ENCODE measurements at places on chromosomes 5 and 9.

DNA sequence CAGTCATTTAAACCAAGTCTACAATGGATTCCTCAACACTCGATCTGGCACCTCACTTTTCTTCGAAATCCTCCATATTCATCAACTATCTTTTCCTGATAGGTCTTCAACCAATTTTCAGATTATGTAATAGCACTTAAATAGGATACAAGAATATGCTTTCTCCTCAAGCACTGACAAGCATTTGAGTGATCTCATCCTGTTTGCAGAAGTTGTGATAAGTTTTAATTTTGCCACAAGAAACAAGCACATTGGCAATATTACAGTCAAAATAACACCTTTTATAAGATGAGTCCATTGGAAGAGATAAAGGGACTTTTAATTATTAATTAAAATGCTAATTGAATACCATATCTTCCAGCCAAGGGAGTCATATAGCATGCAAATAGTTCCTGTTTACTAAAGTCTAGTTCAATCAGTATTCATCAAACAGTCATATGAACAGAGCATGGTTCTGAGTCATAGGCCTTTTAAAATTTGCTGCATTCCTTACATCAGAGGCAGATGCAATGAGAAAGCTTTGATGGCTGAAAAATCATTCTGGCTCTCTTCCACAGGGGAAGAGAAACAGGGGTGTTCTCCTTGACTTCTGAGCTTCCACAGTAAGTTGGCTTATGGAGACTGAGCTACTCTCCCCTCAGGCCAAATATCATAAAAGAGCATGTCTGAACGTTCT, 32.7 kb upstream of the ZCCHC9 start:
- peak; percentile 86 for DNase-seq

DNA sequence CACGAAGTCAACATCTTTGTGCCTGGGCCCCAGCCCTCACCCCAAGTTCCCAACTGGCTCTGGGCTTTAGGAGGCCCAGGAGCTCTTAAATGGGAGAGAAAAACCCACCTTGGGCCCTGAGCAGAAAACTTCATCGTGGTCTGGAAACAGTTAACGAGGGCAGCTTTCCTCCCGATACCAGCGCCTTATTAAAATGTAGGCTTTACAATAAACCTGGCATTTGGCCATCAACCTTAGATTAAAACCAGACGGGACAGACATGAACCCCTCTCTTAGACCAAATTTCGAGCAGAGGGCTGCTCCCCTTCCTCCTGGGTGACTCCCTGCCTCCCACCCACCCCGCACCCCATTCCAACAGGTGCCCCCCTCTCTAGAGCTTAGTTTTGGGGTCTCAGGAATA, 39.4 kb downstream of the PRRX2 start:
- no peak for DNase-seq

DNA sequence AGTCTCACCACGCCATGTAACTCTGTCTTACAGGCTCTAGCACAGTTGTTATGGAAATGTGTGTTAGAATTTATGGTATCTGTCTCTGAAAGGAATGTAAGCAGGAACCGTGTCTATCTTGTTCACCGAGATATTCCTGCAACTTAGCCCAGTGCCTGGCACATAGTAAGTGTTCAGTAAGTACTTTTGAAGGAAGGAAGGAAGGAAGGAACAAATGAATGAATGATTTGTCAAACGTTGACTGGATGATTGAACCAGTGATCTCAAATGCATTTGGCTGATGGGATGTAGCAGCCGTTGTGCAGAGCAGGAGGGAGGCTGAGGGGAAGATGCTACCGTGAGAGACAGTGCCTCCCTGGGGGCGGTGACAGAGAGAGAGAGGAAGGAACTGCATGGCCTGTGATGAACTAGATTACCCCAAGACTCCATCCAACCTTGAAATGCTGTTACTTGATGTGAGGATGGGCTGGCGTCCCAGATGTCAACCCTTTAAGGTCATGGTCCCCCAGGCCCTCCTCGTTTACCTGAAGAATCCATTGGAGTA, 47.5 kb upstream of the PPARGC1B start:
- DNase-seq, result no peak

DNA sequence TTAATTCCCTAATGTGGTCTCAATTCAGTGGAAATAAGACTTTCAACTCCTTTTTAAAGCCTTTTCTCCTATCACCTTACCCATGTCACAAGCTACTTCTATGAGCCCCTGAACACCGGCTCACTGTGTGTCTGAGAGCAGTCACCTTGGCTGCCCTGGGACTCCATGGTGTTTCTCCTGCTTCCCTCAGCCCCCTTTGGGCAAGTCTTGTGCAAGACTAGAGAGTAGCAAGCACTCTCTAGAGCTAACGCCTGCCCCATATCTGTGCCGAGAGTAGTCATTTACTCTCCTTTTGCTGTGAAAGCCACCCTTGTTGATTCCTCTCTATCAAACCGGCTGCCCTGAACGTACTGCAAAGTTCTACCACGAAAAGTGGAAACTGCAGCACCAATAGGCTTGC, 77.9 kb upstream of the DAB2 start:
- no peak for DNase-seq

DNA sequence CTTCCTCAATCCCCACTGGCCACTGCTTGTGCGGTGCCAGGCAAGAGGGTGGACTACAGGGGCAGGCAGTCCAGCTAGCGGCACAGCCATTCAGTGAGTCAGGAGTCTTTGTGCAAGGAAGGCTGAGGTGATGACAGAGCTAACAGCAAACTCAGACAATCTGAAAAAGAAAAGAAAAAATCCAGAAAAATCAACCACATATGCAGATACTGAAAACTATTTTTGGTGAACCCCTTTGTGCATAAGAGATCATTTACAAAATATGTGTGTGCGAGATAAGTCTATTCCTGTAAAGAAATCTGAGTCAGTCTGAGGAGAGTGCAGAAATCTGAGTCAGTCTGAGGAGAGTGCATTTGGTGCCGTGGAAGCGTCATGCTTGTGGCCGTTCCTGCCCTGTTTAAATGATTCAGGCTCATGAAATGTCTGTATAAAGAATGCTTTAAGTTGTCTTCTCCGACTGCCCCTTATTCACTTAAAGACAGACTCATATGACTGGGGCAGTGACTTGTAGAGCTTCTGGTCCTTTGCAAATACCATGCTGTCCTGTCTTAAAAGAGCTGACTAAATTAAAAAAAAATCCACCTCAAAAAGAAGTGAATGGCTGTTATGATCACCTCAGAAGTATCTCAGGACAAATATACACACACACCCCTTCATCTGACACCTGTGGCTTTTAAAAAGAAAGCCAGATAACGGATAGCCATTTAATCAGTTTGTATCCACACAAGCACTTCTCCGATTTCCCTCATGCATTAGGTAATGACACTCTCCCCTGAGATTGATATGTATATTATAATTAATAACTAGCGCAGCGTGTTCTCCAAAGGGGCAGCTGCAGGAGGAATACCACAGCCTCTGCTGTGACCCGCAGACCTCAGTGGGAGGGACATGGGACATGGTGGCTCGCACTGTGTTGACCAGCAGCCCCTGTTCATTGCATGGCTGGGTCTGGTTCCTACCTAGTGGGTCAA, 47.3 kb downstream of the TRIO start:
- DNase-seq, result peak; percentile 97

GRCh38 chr9:124084087-124084486, 72.5 kb downstream of the LHX2 start:
- DNase-seq, result no peak

- DNase-seq, result peak; percentile 69
Observed at GRCh38 chr5:109584986-109585599, 104.6 kb upstream of the MAN2A1 start.

DNA sequence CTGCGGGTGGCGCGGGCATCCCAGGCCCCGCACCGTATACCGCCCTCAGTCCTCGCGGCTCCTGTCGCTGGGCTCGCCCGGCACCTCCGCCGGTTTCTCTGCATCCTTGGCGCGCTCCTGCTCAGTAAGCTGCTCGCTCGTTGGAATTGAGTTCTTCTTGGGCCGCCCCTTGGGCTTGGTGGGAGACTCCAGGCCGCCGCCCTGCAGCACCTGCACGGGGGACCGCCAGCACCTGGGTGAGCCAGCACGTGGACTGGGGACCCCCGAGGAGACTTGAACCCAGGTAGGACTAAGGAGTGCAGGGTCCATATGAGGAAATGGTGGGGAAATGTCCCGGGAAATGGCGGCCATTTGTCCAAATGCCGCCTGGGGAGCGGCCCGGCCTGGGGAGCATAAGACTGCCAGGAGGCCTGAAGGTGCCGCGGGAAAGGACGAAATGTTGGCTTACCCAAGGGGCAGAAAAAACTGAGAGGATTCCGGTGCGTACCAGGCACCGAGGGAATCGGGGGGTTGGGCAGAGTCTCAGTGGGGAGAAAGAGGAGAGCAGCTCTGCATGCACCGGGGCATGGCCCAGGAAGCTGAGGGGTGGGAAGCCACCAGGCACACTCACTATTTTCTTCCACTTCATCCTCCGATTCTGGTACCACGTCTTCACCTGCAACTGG, 2.9 kb downstream of the BARX1 start:
- DNase-seq, result no peak

- DNase-seq, result no peak
Observed at GRCh38 chr5:157860898-157861890, 2.2 kb upstream of the CLINT1 start.

DNA sequence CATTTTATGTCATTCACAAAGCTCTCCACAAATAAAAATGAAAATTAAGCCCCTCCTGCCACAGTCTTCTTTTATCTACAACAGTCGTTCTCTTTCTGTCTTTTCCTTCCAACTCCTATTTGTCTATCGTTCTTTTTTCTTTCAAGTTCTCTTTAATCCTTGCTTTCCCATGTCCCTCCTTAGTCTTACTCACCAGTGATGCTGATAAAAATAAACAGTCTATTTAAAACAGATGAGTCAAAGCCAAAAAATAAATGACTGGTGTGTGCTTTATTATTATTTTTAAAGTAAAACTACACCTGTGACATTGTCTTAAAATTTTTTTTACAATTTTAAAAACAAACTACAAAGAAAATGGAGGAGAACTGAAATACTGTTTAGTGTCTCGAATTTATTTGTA, 137.1 kb upstream of the TMEM161B start:
- no peak for DNase-seq

DNA sequence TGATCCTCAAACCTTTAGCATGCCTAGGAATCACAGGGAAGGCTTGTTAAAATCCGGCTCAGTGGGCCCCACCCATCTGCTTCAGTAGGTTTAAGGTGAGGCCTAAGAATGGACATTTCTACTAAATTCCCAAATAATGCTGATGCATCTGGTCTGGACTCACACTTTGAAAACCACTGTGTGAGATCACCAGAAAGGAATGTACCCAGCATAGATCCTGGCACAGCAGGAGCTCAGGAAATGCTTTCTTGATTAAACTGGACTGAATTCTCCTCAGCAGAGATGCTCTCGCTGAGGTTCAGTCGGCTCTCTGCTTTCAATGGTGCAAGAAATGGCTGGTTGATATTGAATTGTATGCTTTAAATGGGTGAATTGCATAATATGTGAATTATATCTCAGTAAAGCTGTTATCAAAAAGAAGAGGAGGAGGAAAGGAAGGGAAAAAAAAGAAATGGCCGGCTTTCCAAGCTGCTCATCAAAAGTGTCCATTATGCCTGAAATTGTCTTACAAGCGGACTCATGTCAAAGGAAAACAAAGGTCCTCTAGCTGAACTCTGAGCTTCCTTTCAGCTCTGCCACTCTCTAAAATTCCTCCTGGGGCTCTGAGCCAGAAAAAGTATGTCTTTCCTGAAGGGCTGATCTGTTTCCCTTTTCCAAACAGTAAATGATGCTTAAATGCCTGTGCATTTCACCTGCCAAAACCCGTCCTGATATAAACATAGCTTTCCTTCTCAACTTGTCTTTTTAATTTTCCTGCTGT, 77.6 kb upstream of the SAP30L start:
- DNase-seq, result peak; percentile 97

DNA sequence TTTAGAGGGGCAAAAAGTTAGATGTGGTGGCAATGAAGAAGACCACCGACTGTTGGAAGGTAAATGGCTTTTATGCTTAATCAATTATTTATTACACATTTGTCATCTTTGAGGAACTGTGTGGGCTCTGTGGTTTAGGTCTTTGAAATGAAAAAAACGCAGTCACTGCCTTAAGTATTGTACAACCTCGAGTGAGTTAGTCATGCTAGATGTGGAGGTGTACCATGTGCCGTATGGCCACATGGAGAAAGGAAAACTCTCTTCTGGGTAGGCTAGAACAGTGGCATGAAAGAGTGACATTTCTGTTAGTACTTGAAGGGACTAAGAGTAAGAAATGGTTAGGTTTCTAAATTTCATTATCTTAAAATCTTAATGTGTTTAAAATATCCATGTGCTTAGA, 166.1 kb downstream of the HACD4 start:
- DNase-seq, result no peak

GRCh38 chr5:60823574-60823973, 20.5 kb downstream of the ELOVL7 start:
- no peak for DNase-seq

DNA sequence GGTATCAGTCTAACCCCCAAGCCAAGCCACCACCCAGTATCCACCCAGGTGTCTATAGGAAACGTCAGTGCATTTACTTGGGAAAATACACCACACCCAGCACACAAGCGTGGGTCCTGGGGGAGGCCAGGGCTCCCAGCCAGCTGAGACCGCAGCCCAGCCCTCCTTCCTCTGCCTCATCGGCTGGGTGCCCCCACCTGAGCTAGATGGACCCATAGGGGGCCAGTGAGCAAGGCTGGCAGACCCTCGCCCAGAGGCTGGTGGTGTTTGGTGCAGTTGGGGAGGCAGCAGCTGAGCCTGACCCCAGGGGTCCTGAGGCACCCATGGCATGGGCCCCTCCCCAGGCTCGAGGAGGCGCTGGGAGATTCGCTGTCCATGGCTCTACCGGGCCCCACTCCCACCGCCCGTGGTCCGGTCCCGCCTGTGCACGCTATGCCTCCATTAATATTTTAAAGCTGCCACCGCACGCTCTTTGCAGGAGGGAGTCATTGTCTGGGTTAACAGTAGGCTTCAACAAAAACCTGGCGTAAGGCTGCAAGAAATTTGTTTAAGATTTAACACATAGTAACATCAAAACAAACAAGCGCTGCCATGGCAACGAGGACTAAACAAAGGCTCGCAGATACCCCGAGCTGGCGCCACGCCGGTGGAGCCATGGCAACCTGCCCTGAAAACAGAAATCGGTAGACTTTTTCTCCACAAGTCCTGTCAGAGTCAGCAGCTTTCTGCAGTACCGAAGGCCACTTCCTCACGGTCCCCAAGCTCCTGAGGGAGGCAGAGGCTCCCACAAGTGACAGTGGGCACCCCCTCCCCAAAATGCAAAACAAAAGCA, 20.6 kb downstream of the TPPP start:
- peak; percentile 93 for DNase-seq

- no peak for DNase-seq
Observed at GRCh38 chr5:122081541-122081940, 3.5 kb upstream of the LOX start.

DNA sequence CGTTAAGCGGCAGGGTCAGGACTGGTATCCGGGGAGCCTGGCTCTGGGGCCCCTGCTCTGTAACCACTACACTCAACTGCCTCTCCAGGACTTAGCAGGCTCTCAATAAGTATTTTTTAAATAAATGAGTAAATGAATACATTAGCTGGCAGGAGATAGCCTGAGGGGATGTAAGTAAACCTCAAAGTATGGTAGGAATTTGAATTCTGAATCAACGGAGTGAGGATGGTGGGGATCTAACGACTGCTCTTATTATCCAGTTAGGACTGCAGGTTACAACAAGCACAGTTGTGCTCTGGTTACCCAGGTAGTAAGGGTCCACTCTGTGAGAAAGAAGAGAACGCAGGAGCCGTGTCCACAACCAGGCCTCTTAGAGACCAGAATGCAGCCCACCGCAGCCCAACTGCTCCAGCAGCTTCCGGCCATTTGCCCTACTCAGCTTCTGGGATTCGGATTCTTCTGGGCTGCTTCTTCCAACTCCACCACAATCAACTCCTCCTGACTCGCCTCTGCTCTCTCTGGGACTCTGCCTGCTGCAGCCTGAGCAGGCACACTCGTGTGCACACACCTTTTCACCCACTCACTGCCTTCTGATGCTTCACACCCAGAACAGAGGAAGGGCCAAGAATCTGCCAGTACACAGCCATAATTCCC, 52.6 kb downstream of the MED27 start:
- peak; percentile 30 for DNase-seq
